ENCODE measurements at places on chromosomes 1 and 21.

DNA sequence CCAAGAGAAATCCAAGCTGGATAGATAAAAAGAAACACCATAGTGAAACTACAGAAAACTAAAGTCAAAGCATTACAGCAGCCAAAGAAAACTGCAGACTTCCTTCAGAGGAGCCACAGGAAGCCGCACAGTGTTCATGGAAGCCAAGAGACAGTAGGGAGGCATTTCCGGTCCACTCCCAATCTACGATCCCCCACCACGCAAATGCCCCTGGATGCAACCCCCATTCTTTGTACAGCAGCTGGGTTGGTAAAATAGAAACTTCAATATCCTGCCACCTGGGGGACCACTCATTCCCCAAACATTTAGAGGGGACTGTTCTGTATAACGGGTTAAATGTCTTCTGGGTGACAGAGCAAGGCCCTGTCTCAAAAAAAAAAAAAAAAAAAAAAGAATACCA, 43.9 kb upstream of the TSPEAR start:
- peak; percentile 11 for DNase-seq

DNA sequence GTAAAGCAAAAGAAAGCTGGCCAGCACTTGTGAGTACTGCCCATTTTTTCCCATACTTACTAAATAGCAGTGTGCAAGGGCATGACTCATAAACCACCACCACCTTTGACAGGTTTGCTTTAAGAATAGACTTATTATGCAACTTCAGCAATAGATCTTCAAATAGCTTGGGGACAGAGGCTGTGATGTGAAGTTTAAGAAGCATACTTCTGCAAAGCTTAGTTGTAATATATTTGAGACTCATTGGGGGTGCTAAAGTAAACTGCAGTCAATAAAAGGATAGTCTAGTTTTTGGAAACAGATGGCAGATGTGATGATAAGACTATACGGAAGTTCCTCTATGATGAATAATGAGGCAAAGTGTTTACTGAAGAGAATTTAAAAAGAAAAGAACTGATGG, 210.0 kb downstream of the PLA2G4A start:
- no peak for DNase-seq

- DNase-seq = no peak
Observed at GRCh38 chr1:115430441-115431158, 92.6 kb upstream of the NGF start.

DNA sequence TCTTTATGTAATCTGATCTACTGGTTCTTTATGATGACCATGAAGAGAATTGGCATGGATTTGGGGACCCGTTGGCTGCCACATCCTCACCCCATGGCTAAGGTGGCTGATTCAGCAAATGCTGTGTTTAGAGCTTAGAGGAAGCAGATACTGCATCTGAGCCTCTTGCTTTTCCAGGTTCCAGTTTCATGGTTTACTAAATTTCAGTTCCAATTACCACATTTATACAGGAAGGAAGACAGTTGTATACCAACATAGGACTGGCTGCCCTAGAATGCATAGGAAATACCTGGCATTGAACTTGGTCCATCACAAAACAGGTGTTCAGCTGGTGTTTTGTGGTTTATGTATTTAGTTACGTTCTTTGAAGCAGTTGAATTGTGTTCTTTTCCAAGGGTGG, 107.1 kb downstream of the ST3GAL3 start:
- no peak for DNase-seq

DNA sequence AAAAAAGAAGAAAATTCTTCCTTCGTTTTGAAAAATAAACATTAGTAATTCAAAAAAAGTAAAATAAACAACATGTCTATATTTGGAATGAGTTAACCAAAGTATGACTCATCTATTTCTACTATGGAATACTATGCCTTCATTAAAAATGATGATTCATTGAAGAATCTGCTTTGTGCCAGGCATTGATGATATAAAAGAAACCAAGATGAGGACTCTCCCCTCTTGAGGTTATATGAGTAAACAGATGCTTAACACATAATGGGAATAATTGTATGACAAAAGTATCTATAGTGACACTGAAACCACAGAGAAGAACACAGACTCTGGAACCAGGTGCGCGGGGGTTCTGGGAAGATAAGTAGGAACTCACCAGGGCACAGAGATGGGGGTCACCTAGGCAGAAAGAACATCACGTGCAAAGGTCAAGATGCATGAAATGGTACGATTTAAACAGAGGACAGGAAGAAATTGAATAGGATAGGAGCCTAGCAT, 18.8 kb downstream of the ELF3 start:
- DNase-seq = no peak

DNA sequence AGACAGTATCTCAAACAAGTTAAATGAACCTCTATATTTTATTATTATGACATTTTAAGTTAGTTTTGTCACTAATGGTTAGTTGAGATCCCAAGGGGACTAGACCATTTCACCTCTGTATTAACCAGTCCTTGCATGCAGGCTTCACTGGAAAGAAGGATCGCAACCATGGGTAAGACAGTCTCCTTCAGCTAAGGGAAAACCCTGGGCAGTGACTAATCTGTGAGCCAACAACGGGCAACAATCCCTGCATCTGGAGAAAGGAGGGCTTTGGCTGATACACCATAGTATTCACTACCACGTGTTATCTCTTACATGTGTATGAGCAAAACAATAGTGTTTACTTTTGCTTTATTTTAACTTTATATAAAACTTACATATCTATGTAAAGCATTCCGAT, 708.8 kb upstream of the CHRM3 start:
- no peak for DNase-seq

DNA sequence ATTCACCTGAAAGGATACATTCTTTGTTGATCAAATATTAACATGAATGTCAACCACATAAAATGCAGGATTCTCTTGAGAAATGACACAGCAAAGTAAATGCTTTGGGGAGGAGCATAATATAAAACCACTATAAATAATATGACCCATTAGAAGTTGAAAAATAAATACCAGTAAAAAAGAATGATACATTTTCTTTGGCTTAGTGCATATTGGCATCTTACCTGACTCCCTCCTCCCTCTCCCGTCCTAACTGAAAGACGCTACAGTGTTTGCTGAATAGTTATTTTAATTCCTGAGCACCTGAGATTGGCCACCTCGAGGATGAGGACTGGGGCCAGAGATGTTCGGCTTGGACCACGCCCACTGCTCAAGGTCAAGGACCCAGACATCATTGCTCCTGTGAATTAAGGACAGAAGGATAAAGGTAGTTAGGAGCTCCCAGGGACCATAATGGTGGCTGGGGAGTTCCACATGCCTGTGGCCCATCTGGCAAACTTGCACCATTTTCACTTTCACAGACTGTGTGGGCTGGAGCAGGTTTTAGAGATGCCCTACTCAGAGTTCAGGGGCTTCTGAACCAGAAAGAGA, 16.4 kb upstream of the CPLANE2 start:
- DNase-seq = no peak

GRCh38 chr1:235659186-235659771, 9.7 kb upstream of the GNG4 start:
- DNase-seq = no peak

DNA sequence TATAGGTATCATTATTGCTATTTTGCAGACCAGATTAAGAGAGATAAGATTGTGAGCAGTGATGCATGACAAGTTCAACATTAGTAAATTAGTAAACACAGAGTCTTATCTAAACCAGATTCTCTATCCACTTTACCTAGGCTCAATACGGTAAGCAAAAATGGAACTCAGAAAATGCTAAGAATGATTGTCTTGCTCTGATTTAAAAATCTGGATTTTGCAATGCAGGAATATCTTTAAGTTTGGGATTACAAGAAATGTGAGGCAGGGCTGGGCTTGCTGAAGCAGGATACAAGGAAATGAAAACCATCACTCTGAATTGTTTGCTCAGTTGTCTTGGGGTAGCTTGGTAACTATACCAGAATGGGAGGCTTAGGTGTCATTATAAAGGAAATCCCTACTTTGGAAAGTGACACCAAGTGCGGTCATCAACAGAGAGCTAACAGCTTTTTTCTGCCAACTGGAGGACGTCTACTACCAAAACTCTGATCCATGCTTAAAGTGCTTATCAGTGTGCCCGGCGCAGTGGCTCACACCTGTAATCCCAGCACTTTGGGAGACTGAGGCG, 332.7 kb upstream of the RUNX1 start:
- no peak for DNase-seq

DNA sequence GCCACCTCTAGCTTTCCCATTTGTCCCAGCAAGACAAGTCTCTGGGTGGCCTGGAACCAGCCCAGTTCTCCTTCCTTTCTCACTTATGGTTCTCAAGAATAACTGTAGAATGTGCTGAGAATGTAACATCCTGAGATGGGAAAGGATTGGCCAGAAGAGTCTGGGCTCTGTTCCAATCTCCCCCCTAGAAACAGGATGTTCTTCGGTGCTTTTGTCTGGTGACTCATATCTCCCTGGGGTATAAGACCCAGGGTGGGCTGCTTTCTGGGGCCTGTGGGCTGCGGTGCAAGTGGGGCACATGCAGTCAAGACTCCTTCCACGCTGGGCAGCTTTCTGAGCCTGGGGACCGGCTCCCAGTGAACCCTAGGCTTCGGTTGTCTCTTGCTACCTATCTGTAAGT, 251.2 kb upstream of the POU3F1 start:
- no peak for DNase-seq

DNA sequence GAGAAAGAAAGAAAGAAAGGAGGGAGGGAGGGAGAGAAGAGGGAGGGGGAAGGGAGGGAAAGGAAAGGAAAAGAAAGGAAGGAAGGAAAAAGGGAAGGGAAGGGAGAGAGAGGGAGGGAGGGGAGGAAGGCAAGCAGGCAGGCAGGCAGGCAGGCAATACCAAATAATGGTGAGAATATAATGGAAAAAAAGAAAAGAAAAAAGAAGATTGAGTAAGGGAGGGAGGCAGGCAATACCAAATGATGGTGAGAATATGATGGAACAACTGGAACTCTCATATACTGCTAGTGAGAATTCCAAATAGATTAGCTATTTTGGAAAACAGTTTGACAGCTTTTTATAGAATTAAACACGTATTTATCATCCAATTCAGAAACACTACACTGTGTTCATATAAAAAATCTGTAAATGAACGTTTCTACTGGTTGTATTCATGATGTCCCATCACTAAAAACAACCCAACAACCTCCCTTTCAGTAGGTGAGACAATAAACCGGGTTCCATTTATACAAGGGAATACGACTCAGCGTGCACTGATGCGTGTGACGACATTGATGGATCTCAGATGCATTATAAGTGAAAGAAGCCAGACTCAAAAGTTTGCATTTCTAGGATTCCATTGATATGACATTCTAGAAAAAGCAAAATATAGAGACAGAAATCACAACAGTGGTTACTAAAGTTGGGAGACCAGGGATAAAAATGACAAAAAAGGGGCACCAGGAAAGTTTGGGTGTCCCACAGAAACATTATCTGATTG, 226.4 kb downstream of the DSCAM start:
- no peak for DNase-seq

- no peak for DNase-seq
Observed at GRCh38 chr1:152855661-152856060, 4.1 kb upstream of the LCE7A start.

DNA sequence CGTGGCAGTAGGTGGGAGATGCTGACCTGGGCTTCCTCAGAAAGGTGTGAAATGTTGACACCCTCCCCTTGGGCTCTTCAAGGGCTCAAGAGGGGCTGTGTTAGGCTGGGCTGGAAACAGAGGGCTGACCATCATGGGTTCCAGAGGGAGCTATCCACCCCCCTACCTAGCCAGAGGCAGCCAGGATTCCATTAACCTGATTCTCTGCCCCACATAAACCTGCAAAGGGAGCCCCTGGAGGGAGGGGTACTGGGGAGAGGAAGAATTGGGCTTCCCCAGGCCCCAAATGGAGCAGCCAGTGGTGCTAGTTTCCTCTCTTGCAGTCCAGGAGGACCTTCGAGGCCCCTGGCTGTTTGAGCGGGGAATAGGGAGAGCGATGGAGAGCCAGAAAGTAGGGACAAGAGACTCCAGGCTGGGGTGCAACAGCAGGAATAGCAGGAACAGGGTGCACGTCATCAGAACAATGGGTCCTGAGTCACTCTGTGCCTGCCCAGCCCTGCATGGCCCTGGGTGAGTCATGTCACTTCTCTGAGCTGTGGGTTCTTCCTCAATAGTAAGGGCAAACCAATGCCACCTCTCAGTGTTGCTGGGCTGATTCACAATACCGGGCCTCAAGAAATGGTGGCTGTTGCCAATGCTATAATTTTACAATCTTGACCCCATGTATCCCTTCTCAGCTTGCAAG, 121.2 kb downstream of the EPHB2 start:
- DNase-seq = no peak

DNA sequence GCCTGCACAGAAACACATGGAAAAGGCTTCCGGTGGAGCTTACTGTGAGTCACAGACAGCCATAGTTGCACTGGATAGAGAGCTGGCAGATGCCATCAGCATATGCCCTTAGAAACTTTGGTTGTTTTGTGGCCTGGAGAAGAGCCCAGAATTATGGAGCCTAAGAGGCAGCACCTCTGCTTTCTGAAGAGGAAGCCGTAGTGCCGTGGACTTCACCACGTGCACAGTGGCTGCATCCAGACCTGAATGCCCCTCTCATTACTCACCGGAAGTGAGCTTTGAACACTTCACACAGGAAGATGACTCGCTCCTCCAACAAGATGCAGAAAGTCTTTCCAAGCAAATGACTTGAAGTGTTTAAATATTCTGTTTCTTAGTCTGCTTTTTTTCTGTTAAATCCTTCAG, 28.4 kb downstream of the JUN start:
- peak; percentile 46 for DNase-seq

DNA sequence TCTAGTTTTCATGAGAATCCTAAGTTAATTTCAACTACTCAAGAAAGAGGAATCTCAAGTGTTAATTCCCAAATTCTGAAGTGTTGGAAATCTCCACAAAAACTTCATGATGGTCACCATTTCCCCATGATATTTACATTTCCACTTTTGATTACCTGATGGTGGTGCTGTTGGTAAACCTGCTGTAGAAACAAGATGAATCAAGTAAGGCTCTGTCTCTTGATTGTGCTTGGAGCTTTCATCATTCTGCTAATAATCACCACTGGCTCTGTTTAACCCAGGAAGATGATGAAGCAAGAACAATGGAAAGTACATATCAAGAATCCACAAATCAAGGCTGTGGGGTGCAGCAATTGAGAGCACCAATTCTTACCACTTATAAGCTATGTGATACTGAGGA, 77.8 kb downstream of the C4BPA start:
- peak; percentile 21 for DNase-seq

DNA sequence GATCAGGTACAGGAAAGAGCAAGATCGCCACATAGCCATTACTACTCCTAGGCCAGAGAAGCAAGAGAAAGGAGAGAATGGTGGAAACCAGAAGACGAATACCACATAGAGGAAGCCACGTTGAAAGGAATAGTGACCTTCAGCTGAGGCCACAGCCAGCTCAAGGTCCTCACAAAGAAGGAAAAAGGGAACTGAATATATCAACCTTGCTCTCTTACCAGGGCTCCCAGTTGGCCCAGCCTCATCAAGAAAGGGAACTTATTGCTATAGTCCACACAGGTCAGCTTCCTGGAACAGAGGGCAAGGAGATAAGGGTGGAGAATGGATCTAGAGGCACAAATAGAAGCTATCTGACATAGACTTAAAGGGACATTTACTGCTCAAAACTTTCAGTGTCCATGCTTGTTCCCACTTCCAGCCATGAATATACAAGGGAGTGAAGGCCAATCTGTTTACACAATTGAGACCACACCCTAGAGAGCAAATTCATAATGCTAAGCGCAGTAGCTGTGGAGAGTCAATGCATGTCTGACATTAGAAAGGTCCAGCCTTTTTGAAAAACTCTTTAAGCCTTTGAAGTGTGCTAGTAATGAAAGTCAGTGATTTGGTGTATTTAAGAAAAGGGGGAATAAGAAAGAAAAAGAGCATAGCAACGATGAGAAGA, 120.7 kb upstream of the ZC3H11B start:
- DNase-seq = no peak
